Germinal center (tissue), 1 donor: ENCODE measurements at places on chromosomes 6 and 20.

DNA sequence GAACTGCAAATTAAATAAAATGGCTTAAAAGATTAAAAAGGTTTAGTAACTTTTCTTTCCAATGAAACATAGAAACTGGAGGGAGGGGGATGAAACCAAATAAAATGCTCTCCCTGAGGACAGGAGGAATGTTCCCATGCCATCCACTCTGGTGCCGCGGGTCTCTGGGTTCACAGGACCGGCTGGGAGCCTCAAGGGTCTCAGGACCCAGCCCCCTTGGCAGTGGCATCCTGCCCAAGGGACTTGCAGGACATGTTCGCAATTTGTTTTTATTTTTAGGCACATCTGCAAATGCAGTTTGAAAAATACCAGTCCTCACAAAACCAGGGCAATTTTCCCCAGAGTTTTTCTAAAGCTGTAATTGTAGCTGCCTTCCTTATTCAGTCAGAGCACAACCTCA lies 7.5 kb downstream of the BEND3 start:
- no peak for DNase-seq

DNA sequence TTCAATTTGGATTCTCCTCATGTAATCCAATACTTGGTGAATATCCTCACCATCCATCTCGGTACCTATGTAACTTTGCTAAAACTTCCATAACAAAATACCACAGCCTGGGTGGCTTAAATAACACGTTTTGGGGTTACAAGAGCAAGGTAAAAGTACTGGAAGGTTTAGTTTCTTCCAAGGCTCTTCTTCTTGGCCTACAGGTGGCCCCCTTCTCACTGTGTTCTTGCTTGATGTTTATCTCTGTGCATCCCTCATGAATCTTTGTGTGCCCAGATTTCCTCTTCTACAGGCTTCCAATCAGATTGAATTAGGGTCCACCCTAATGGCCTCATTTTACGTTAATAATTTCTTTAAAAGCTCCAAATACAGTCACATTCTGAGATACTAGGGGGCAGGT lies 163.3 kb upstream of the HCRTR2 start:
- no peak for DNase-seq

DNA sequence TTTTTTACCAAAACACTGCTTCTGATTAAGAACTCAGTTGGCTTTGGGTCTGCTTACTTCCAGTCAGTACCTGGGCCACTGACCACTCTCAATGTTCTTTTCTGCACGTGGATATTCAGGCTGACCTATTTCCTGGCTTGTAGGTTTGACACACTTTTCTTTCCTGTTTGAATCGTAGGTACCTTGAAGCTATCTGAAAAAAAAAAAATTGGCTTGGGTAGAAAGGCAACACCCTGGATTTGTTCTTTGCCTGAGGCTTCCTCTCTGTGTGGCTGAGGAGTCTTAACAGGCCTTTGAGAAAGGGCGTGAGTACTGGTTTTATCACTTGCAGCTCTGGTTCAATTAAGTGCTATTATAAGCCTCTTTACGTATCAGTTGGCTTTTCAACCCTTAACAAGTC lies 60.6 kb upstream of the IL20RA start:
- DNase-seq, result no peak

- no peak for DNase-seq
Measured at GRCh38 chr20:16107172-16107870, 465.9 kb downstream of the KIF16B start.

DNA sequence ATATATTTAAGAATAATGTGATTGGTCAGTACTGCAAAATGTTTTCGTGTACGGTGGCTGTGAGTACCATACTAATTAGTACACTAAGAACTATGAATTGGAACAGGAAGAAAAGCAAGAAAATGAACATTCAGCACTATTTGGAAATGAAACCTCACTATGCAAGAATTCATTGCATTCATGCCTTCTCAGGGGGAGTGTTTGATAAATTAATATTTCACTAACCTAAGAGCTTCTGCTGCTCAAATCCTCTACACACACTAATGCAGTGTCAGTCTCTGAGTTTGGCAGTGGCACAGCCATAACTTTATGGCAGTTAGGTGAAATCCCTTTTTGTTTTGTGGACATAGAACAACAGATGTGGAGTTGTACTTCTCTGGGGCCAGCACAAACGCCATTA lies 60.1 kb downstream of the SLC16A10 start:
- DNase-seq, result no peak

DNA sequence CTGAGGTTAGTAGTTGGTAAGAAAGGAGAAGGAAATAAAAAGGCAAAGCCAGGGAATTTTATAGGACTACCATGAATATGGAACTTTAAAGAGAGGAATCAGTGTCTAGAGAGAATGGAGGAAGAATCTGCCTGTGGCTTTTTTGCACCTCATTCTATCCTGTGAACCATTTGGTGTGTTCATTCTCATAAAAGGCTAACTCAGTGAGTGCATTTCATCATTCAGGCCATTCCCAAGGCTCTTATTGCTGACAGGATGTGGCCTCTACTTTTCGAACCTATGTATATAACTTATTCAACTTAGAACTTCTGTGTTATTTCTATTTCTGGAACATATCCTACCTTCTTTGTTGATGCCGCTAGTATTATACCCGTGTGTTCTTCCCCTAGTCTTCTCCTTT lies 27.1 kb downstream of the HSF2 start:
- DNase-seq, result no peak

DNA sequence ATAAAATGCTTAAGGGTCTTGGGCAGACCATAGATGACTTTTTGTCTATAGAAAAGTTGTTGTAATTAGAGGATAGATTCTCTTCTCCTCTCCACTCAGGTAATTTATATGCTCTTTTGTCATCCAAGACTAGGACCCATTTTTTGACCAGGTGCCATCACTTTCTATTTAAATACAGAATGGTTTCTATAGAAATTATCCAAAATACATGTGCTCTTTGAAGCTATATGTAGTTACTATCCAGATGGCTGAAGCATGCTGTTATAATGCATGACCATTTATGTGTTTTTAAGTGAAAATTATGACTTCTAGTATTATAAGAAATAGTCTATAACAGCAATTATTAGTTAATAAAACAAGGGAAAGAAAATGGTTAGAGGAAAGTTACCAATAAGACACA lies 3.0 kb upstream of the MLIP start:
- DNase-seq, result no peak

DNA sequence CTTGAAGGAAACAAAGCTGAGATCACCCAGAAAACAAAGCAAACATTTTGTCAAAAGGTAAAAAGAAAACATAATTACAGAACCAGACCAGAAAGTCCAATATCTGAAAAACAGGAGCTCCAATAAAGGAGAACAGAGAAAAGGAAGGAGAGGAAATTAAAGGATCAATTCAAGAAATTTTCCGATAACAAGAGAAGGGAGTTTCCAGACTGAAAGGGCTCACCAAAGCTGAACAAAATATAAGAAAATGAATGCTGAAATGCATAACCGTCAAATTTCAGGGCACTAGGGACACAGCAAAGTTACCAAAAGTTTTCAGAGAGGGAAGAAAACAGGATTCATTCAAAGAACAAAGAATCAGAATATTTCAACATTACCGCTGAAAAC lies 23.9 kb downstream of the ILRUN start:
- DNase-seq, result no peak

DNA sequence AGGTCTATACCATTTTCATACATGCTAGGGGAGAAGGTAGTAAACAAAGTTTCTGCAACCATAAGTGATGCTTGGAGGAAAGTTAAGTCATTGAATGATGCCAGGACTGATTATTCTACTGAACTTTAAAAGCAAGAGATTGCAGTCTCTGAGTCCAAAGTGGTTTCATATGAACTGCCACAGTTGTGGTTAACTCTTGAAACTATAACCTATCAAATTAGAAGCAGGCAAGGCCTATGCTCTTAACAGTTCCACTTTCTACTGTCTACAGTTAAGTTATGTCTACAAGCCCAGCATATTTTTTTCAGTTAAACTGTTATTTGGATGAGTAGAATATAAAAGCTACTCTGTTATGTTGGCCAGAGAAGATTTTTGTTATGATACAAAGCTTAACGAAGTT lies 326.5 kb upstream of the RUNX2 start:
- DNase-seq, result no peak

GRCh38 chr6:168671028-168671862 lies 230.3 kb downstream of the SMOC2 start:
- DNase-seq, result no peak

DNA sequence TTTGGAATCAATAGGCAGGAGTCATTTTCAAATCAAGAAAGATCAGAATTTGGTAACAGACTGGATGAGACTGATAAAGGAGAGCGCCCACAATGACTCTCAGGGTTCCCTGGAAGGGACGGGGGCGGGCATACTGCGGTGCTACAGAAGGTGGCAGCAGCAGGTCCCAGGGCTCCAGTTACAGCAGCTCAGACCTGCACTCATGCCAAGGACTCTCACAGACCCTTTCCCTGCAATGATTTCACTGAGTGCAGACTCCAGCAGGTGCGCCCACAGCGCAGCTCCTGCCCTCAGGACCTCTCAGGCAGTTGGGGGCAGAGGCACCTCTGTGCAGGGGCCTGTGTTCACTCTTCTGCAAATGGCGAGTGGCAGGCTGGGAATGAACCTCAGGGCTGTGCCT lies 359.8 kb downstream of the ZFAND3 start:
- DNase-seq, result no peak

DNA sequence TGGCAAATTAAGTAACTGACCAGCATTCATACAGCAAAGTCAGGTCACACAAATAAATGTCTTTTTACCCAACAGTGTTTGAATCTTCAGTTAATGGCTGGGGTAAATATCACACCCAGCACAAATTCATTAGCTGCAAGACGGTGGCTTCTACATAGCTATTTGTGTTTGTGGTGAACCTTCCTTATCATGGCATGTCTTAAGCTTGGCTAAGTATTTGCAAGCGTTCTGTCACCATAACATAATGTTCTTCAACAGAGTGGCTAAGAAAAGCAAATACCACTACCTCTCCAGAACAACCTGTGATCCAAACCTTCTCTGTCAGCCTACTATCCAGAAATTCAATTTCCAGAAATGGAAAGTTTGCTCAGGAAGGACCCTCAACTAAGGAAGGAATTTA lies 255.6 kb upstream of the TAB2 start:
- no peak for DNase-seq

- DNase-seq, result no peak
Measured at GRCh38 chr6:36781669-36782068, 57.6 kb downstream of the CPNE5 start.

GRCh38 chr6:524803-525202 lies 132.1 kb downstream of the HUS1B start:
- DNase-seq, result no peak

- DNase-seq, result no peak
Measured at GRCh38 chr6:112429226-112429625, 82.1 kb downstream of the RFPL4B start.

- no peak for DNase-seq
Measured at GRCh38 chr20:63821811-63822210, 9.3 kb downstream of the ZBTB46 start.
